ENCODE measurements at places on chromosomes 3 and 15.

DNA sequence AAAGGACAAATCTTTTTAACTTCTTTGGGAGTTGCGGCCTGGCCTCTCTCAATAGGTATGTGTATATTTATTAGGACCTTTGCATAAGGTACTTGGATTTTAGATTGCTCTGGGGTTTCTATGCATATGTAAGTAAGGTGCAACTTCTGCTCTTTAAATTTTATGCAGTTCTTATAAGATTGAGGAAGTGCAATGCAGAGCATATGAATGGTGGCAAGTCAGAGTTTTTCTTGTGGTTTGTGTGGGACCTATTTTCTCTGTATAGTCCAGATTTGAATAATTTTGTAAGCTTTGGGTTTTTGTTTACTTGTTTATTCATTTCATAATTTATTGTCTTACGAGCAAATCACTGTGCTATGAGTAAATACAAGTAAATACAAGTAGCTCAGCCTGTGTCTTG, 101.5 kb downstream of the ATG7 start:
- no peak for DNase-seq

- no peak for DNase-seq
These were observed 97.9 kb upstream of the NANOGP8 start for GRCh38 chr15:35182841-35183479.

DNA sequence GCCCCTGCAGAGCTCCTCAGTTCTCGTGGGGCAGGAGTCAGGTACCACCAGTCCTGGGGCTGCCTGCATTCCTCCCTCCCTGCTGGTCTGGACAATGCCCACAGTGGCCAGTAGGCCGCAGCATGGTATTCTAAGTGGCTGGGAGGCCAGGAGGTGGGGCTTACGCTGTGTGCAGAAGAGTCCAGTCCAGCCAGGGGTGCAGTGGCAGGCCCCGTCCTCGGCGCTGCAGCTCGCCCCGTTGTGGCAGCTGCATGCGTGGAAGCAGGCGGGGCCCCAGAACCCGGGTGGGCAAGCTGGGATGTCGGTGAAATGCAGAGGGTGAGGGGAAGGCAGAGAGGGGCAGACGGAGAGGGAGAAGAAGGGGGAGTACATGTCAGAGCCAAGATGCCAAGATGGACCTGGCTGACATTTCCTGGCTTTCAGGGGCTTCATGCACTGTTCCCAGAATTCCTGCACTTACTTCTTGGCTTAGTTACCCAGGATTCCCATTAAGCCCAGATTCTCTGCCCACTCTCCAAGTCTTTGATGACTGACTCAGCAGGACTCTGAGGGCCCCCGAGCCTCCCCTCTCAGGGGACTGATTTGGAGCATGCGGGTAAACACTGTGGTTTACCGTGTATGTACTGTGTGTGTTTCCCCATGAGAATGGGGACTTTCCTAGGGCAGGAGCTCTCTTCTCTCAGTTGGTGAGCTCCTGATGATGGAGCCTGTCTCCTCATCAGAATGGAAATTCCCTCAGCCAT, 47.5 kb downstream of the RAB11A start:
- no peak for DNase-seq

GRCh38 chr3:36842275-36842674, 77.9 kb upstream of the DCLK3 start:
- DNase-seq: no peak

GRCh38 chr3:106302451-106303221, 433.8 kb upstream of the CBLB start:
- DNase-seq: no peak
